Eye (tissue), 1 donor: ENCODE measurements at places on chromosomes 7 and 10.

- DNase-seq, result peak; percentile 77
Observed at GRCh38 chr7:128863433-128863989, 855 bp downstream of the ATP6V1F start.

DNA sequence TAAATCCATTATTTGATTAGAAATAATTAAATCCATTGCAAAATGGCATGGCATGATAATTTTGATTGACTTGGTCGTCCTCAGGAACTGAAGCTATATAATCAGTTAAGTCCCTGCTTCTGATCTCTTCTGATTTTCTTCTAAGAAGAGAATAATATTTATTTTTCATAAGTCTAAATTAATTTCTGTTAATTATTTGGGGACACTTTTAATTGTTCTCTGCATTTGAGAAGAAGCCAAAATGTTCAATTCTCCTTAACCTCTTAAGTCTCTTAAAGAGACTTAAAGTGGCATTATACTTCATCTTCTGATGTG, 67.2 kb downstream of the CAV1 start:
- no peak for DNase-seq

- DNase-seq, result peak; percentile 93
Observed at GRCh38 chr10:78215645-78216044, 182.0 kb downstream of the RPS24 start.

DNA sequence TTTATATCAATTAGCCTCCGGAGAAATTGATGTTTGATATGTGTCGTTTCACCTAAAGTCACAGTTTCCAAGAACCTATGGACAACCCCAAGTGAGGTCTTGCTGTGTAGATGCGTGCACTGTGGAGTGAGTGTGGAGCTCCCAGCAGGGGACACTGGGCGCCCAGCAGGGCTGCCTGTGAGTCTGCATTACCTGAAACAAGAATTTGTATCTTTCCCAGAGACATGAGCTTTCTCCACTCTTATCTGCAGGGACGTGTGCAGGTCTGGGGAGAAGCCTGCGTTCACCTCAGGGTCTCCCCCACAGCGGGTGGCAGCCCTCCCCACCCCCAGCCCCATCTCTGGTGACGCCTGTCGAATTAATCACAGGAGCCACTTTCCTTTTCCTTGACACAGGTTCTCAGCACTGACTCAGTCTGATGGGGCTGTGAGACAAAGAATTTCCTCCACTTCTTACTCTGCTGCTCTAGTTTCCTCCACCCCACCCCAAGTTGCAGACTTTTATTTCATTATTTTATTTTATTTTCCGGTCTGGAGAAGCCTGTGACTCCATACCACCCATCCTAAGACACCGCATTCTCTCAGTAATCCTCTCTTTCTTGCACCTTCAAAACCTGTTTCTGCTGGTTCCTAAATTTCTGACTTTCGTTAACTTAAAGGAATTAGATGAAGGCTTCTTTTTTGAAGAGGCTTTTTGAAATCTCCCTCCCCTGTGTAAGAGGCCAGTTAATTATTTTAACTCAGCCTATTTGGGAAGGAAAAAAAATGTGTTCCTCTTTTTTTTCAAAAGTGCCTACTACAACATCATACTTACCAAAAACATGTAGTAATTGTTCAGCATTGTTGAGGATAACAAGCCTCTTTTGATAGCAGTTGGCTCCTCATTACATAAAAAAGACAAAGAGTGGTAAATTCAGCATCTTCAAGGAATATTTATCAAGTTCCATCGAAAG, 17.0 kb upstream of the INSIG1 start:
- DNase-seq, result no peak

DNA sequence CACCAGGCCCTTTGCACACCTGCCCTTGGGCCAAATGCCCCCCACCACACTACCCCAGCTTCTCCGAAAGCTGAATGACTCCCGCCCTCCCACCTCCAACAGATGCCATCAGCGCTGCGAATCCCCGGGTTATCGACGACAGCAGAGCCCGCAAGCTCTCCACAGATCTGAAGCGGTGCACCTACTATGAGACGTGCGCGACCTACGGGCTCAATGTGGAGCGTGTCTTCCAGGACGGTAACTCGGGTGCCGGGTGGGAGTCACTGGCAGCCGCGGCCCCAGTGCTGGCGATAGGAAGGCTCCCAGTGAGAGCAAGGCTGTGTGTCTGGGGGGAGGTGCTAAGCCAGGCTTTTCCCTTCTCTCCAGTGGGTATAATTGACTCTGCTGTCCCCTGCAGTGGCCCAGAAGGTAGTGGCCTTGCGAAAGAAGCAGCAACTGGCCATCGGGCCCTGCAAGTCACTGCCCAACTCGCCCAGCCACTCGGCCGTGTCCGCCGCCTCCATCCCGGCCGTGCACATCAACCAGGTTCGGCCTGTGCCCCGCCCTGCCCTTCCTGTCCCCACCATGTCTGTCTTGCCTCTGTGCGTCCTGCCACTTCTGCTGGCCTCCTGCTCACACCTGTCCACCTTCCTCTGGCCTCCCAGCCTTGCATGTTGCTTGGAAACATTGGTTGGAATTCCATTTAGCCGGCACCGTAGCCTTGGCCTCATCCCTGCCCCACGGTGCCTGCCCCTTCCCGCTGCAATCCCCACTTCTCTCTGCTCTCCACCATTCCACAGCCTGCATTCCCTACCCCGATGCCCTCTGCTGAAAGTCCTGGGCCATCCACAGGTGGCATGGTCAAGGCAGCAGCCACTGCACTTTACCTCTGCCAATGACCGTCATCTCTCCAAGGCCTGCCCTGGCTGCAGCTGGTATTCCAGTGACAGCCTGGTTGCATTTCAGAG, 32.1 kb downstream of the AGAP3 start:
- DNase-seq, result no peak
